Left hindlimb (tissue), 1 donor: ENCODE measurements at places on chromosomes 12 and 14.

DNA sequence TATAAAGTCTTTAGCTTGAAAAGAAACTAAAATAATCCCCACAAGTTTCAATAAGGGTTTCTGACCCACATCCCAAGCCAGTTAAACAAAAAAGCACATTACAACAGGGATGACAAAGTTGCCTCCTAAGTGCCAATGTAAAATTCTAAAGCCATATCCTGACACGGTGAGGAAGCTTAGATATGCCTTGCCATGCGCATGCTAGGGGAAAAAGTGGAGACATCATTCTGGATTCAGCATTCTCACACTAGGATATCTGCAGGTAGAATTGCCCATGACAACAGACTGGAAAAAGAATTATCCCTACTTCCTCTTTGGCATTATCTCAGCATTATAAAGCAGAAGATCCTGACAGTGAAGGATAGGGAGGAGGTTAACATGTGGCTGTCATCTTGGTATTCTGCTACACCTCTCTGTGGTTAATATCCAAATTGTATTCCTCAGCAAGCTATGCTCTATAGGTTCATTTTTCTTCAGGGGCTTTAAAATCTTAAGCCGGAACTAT is 4.9 kb downstream of the DUSP6 start:
- no peak for DNase-seq

- no peak for DNase-seq
Measured at GRCh38 chr14:54807881-54808280, 94.7 kb downstream of the GCH1 start.

DNA sequence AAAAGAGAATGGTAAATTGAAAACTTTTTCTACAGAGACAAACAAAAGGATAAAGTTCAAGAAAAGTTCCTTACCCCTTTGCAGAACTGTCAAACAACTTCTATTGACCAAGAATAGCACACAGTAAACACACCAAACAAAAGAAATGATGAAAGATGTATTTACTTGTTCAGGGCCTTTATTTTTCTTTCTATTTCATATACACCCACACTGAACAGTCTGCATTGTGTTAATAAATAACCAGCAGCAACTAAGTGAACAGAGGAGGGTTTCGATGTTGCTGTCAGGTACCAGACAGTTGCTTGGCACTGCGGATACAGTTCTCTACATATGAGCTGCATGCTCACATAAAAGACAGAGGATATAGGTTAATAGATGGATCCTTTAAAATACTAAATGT is 122.1 kb downstream of the SOX5 start:
- no peak for DNase-seq

GRCh38 chr12:68237078-68237477 is 11.5 kb upstream of the IL26 start:
- DNase-seq: no peak

DNA sequence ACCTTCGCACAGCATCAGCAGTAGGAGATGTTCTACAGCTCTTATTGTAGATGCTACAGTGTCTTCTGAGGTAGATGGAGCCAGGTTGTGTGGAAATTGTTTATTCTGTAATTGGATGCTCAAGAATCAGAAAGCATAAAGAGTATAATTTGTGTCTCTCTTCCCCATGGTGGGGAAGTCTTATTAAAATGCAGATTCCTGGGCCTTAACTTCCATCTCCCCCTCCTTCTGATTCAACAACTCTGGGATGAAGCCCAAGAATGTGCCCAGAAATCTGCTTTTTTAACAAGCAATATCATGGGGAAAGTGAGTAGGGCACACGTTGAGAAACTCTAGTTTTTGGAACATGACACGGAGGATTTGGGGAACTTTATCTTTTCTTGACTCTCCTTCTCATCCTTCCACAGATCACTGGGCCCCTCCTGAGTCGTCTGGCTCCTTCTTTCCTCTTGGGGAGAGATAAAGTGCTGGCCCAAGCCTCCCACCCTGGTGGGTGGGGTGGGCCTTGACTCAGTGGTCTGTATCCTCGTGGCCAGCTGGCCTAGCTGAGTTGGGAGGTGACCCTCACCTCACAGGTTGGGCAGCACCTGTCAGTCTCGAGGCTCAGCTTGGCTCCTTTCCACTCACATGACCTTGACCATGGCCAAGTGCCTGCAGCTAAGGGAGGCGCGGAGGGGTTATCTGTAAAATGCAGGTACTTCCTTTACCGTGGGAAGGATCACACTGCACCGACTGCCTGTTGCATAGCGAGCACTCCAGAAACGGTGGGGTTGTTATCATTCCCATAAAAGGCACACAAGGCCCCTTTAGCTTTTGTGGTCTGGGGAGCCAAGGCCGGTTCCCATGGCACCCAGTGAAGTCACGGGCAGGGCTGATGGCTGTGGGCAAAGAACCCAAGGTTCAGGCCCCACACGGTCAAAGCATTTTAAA is 141.9 kb downstream of the CHST11 start:
- DNase-seq: no peak

DNA sequence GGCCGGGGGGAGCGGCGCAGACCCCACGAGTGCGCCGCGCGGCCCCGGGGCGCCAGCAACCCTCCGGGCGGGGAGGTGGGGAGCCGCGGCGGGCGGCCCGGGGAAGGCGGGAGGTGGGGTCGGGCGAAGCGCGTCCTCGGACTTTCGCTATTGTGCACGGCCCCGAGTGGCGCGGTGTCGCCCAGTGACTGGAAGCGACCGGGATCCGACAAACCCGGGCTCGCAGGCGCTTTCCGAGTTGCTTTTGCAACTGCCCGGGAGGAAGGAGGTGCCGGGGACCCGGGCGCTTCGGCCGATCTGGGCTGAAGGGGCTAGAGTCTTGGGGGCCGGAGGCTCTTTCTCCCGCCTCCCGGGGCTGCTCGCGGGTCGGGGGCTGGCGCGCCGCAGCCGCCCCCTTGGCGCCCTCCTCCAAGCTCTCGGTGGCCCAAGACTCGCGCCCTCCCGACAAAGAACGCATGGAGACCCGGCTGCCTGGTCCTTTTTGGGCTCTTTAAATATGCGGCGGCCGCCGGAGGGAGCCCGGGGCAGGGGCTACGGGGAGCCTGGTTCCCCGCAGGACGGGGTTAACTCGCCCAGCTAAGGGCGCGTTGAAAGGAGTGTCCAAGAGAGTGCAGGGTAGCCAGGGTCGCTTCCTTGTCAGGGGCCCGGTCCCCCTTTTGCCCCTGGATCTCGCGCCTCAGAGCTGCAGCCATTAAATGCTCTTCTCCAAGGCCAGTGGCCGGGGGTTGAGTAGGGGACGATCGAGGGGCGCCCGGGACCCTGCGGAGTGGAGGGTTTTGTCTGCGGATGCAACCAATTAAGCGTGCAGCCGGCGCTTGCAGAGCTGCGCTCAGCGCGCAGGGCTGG is 1.4 kb downstream of the HMGA2 start:
- DNase-seq: peak; percentile 75

GRCh38 chr12:85600841-85601240 is 235.4 kb downstream of the RASSF9 start:
- no peak for DNase-seq

- no peak for DNase-seq
Measured at GRCh38 chr12:128458301-128458974, 191.5 kb downstream of the TMEM132C start.

- no peak for DNase-seq
Measured at GRCh38 chr14:38199076-38199475, 8.6 kb upstream of the SSTR1 start.

GRCh38 chr12:131391399-131391798 is 319.5 kb upstream of the SFSWAP start:
- DNase-seq: no peak

DNA sequence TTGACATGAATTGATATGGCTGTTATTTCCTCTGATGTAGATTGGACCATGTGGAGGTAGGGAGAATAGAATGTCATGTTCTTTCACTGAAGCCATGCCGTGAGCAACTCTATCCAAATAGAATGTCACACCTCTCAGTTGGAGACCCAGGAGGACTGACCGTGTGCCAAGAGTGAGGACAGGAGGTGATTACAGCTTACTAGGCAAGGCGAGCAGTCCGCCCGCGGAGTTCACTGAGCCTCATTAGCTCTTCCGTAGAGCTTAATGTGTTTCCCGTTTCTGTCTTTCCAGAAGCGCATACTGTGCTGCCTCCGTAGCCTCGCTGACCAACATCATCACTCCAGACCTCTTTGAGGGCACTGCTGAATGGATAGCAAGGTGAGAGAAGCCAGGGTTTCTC is 45.6 kb downstream of the FNTB start:
- no peak for DNase-seq
